ENCODE measurements at places on chromosomes 1 and 21.
A peak's percentile ranks its signal among the peaks of the same experiment; 100 is the strongest.

GRCh38 chr1:205947024-205947423 is 3.8 kb upstream of the SLC26A9 start:
- no peak for DNase-seq

DNA sequence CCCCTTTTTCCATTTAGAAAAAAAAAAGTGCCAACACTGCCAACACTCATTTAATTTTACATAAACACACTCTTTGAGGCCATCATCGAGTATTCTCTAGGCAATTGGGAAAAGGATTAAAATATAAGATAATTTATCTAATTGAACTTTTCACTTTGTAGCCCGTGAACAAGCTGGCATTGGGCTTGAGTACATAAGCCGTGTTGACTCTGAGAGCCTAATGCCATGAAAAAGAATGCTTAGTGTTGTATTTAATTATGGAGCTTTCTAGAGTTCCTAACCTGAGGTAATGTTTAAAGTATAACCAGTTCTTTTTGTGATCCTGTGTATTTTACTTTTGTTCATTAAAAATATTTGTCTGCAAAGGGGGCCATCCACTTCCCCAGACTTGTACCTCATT is 193.8 kb downstream of the LYPLAL1 start:
- DNase-seq, result no peak

DNA sequence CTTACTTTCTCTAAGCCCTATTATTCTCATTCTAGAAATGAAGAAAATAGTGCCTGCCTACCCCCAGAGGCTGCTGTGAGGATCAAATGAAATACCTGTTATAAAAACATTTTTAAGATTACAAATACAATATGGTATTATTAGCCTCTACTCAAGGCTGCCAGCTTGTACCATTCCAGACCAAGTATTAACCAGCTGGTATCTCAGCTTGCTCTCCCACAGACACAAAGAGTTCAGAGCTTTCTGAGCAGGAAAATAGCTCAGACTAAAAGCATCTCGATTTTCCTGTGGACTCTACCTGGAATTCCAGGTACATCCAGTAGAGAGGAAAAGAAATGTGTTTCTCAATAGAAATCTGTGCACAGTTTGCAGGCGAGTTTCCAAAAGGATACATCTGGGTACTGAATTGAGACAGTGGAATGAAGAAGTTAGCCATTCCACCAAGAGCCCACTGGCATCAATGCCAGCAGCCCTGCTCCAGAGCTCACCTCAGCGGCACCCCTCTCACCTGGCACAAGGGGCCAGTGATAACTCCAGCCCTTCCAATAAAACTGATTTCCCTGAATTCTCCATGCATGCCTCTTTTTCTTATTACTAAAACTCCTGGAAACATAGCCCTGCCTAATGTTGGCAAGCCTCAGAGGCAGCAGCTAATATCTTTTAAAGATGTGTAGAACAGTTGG is 31.0 kb downstream of the TGFBR3 start:
- no peak for DNase-seq

DNA sequence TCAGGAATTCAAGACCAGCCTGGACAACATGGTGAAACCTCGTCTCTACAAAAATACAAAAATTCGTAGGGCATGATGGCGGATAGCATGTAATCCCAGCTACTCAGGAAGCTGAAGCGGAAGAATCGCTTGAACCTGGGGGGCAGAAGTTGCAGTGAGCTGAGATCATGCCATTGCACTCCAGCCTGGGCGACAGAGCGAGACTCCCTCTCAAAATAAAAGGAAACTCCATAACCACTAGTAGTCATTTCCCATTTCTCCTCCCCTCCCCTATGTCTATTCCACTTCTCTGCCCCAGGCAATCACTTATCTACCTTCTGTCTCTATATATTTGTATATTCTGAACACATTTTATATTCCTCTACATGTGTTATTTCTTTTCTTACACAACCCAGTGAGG is 4.0 kb upstream of the CEP350 start:
- DNase-seq, result no peak

GRCh38 chr1:241648159-241648558 is 3.9 kb upstream of the WDR64 start:
- no peak for DNase-seq

GRCh38 chr1:67599085-67599484 is 85.9 kb upstream of the GADD45A start:
- DNase-seq, result peak; percentile 38

DNA sequence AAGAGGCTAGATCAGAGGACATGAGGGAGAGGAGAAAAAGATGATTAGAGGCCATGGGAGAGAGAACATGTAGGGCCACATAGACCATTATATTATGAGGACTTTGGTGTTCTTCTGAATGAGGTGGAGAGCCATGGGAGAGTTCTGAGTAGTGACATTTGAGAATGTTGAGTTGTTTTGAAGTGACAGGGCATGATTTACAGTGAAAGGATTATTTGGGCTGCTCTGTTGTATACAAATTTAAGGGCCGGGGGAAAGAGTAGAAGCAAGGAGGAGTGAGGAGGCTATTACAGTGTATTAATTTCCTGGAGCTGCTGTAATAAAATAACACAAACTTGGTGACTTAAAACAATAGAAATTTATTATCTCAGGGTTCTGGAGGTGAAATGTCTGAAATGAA is 102.5 kb upstream of the RGS4 start:
- DNase-seq, result no peak

GRCh38 chr1:231460614-231461013 is 38.5 kb upstream of the EGLN1 start:
- no peak for DNase-seq

DNA sequence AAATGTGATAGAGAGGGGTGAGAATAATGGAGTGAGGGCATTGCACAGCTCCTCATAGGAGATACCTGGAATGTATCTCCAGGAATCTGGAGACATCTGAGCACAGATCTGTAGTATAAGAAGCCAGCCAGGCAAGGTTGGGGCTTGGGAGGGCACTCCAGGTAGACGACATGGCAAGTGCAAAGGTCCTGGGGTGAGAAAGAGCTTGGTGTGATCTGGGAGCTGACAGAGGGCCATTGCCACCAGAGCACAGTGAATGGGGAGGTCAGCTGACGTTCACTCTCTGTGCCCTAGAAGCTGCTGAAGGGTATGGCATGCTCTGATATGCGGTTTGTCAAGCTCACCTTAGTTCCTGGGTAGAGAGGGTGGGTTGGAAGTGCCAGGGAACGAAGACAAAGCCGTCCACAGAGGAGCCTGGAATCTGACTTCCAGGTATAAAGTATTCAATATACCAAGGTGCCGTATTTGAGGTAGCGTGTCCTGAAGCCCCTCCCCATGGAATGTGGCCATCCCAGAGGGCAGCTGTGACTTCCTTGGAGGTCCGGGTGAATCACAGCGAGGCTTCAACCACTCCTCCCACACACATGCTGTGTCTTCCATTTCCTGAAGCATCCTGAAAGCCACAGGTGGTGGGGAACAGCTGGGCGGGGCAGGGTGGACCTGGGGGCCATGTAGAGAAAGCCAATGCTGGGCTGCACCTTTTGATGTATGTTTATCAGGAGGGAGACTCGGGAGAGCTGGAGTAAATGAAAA is 182.7 kb upstream of the KLHDC7A start:
- no peak for DNase-seq

GRCh38 chr1:97938285-97938642 is 17.4 kb upstream of the DPYD start:
- DNase-seq, result no peak

GRCh38 chr1:158931055-158931737 is at the start of gene PYHIN1:
Gene PYHIN1, plus strand, starts transcription at chr1:158931552. Its CDS starts 5,359 bp downstream, at chr1:158936911.
- no peak for DNase-seq

DNA sequence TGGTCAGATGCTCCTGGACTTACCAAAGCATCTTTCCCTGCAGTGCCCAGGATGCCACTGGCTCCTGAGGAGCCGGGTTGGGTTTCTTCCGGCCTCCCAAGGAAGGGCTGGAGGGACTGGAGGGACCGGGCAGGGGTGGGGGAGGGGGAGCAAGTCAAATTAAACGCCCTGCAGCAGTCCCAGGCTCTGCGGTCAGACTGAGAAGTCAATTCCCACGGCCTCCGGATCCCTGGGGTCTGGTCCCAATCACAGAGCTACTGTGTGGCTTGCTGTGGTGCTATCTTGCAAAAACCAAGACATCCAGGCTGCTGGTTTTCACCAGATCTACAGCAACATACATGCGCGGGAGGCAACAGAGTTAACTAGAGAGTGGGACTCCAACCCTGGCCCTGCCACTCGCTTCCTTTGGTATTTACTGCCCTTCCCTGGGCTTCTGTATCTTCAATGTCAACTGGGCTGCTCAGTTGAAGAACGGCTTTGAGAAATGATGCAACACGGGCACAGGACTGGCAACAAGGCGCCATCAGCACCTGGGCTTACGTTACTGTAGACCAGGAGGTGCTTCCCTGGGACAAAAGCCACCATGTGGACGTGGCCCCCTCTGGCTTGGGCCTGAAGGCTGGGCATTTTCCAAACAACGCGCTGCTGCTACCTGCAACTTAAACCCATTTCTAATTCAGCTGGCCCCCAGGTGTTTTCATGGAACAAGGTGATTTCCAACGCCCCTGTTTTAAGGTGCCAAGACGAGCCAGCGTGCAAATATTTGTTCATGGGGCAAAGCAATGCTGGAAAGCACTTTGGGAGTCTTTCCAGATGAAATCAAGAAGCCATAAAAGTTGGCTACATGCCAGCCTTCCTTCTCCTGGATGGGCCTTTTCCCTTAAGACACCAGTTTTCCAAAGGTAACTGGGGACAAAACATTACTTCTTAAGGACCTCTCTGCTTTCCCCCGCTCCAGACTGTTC is 11.5 kb downstream of the RCC2 start:
- DNase-seq, result no peak

GRCh38 chr1:22612671-22613571 is 23.5 kb upstream of the C1QA start:
- DNase-seq, result no peak

GRCh38 chr1:172893146-172893841 is 157.4 kb downstream of the TNFSF18 start:
- DNase-seq, result no peak

GRCh38 chr21:33662046-33662445 is 19.7 kb downstream of the ITSN1 start:
- DNase-seq, result no peak

GRCh38 chr1:92837062-92837461 is 5.2 kb downstream of the RPL5 start:
- peak; percentile 27 for DNase-seq

- peak; percentile 12 for DNase-seq
Measured at GRCh38 chr1:97050506-97050905, 328.9 kb downstream of the PTBP2 start.

DNA sequence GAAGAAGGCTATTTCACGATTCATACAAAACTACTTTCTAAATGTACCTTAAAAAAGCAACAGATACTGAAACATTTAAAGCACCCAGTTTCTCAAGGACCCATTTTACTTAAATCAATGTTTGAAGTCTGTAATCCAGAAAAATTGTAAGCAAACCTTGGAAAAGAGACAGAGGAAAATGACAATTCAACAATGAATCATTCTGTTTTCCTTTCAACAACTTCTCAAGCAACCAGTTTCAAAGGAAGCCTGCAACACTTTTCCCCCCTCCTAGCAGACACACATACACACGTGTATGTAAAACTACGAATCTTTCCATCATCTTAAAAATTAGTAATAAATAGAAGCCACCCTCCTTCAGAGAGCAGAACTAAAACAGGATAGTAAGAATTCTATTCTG is 1.2 kb downstream of the RERE start:
- DNase-seq, result peak; percentile 17

DNA sequence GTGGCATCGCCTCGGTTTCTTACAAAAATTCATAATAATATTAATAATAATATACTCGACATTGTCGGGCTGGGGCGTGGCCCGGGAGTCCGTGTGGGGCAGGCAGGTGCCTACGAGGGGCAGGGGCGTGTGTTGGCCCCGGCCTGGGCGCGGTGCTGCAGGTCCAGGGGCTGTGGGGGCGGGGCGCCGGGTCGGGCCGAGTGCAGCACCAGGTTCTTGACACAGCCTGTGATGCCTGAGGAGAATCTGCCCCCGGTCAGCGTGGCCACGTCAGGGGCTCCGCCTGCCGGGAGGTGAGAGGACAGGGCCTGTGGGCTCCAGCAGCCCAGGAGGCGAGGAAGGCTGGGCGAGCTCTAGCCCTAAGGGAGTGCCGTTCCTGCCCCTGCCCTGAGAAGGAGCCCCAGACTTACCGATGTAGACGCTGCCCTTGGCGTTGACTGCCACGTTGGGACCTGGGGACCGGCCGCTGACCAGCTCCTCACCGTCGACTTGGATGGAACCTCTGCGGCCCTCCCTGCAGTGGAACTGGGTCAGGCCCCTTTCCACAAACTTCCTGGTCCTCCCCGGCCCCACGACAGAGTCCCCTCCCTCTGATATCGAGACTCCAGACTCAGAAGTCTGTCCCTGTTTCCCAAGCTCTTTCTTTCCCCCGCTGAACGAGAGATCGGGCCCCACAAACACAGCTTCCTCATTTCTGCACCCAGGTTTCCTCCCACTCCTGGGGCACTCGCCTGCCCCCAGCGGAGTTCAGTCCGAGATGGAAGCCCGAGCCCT is 11.3 kb downstream of the LDLRAD2 start:
- DNase-seq, result no peak

DNA sequence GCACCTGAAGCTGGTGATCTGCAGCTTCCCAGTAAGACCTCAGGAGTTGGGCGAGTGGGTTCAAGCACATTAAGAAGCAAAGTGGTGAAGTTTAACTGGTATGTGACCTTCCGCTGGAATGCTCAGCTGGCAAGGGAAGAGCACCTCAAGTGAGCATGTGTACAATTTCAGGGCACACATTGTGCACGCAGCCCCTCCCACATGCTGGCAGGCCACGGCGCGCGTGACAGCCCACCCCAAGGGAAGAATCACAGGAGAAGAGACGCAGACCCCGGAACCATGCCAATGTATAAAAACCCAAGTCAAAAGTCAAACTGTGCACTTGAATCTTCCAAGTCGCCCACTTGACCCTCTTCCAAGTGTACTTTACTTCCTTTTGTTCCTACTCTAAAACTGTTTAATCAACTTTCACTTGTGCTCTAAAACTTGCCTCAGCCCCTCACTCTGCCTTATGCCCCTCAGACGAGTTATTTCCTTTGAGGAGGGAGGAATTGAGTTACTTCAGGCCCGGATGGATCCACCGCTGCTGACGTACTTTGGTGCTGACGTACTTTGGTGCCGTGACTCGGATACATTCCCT is 20.0 kb downstream of the LRRC3 start:
- no peak for DNase-seq

GRCh38 chr1:15290382-15290781 is 43.4 kb downstream of the FHAD1 start:
- DNase-seq, result no peak

- DNase-seq, result no peak
Measured at GRCh38 chr1:19654386-19654785, 10.3 kb downstream of the NBL1 start.

DNA sequence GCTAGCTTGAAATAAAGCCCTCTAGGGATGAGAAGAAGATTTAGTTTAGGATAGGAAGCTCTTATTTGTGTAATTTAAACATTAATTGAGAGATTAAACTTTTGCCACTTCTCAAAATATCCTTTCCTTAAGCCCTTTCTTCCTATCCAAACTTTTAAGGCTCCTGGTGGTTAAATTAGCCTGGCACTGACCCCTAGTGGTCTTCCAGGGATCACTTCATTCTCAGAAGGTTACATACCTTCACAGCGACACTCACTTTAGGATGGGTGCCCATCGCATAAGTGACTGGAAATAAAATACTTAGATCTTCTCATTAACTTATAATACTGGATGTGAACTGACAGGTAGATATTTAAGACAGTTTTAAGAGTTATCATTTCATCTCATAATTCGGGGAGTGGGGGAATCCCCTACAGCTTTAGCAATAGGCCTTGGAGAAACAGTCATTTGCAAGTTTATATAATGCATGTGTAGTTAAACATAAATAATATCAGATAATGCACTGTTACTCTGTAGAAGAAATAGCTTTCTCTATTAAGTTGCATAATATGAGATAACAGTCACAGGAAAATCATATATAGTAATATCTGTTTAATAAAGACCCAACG is 7.4 kb downstream of the LHX9 start:
- DNase-seq, result peak; percentile 39

GRCh38 chr1:18464665-18465050 is 16.1 kb upstream of the KLHDC7A start:
- no peak for DNase-seq
